Transverse colon (tissue), 4 donors: ENCODE measurements at places on chromosomes 7 and 10.
A peak's percentile ranks its signal among the peaks of the same experiment; 100 is the strongest.

DNA sequence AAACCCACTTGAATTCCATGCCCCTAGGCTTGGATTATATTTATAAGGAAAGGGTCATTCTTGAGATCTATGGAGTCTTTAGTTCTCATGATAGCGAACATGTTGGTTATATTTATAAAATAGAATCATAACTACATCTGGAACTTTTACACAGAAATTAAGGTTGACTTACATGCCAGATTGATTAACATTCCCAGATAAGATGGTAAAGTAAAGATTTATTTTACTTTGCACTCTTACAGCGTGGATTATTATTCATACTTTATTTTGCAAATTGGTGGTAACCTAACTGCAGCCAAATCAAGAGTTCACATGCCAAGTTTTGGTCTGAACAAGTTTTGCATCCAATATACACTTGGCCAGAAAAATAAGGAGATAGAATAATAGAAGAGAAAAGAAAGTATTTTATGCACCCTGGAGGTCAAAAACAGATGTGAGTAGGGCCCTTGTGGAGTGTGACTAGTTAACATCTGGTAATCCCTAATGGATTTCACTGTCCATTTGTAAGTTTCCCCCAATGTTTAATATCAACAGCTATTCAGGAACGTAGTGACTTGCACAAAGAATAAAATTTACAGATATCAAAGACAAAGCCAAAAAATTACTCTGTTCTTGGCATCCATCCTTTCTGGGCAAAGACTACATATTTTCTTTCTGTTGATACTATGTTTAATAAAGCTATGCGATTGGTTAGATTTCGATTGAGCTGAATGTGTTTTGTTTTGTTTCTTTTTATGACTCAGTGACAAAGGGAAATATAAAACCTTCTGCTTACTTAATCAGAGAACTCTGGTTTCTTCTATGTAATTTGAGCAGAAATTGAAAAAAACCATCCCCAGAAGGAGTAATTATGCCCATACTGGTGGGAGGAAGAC is 10.1 kb upstream of the TMEM26 start:
- no peaks in the 10 kb centered on the region for H3K4me1 ChIP-seq
- peak overlapping the region; percentile 7 for H3K27ac ChIP-seq
- H3K36me3 ChIP-seq = no peaks in the 10 kb centered on the region
- DNase-seq = no peak
- H3K27me3 ChIP-seq = no peaks in the 10 kb centered on the region

- H3K36me3 ChIP-seq = no peaks in the 10 kb centered on the region
- H3K4me3 ChIP-seq = no peak overlapping the region
- no peaks in the 10 kb centered on the region for H3K4me1 ChIP-seq
- no peak overlapping the region for H3K27ac ChIP-seq
Measured at GRCh38 chr7:142568435-142569097, 180.7 kb upstream of the PRSS1 start.

DNA sequence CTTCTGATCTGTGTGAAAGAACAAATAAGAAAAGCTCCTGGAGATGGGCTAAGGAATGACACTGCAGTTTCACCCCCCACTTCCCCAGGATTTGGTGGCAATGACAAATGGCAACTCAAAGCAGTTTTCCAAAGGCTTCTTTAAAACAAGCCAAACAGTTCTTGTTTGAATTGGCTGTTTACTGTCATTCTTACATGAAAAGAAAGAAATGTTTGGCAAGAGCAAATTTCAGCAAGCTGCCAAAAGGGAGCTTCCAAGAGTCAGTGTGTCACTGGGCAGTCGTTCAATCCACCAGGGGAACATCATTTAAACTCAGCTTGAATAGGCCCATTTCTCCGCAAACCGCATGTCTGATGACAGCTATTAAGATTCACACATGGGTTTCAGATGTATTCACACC is 119.0 kb upstream of the RHOBTB1 start:
- no peak overlapping the region for H3K4me3 ChIP-seq
- H3K27ac ChIP-seq = no peak overlapping the region
- H3K36me3 ChIP-seq = no peaks in the 10 kb centered on the region
- DNase-seq = no peak
- H3K27me3 ChIP-seq = no peaks in the 10 kb centered on the region

DNA sequence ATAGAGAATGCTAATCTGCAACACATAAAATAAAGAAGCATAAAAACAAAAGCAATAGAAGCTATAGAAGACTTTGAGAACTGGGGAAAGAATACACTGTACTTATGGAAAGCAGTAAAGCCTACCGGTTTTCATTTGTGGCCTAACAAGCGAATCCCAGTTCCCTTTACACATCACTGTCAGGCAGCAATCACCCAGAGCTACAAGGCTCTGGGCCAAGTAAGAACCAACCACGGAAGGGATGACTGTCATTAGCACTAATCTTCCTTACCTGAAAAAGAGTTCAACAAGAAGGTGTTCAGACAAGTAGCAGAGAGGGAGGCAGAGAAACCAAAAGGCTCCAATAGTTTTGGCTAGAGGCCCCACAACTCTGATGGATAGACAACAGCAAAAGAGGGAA is 15.0 kb downstream of the CCDC6 start:
- DNase-seq = no peak
- no peaks in the 10 kb centered on the region for H3K27me3 ChIP-seq
- peaks cover 61% of the 10 kb centered on the region for H3K4me1 ChIP-seq
- peak overlapping the region; percentile 22 for H3K27ac ChIP-seq

GRCh38 chr7:97659363-97660045 is 72.4 kb upstream of the TAC1 start:
- H3K4me1 ChIP-seq = no peaks in the 10 kb centered on the region
- H3K27me3 ChIP-seq = no peaks in the 10 kb centered on the region
- no peak overlapping the region for H3K4me3 ChIP-seq
- DNase-seq = no peak

- H3K27me3 ChIP-seq = no peaks in the 10 kb centered on the region
- no peak for DNase-seq
- H3K4me3 ChIP-seq = no peak overlapping the region
- H3K4me1 ChIP-seq = peaks cover 6% of the 10 kb centered on the region
- no peaks in the 10 kb centered on the region for H3K36me3 ChIP-seq
Measured at GRCh38 chr10:61898435-61898778, 3.1 kb upstream of the ARID5B start.

DNA sequence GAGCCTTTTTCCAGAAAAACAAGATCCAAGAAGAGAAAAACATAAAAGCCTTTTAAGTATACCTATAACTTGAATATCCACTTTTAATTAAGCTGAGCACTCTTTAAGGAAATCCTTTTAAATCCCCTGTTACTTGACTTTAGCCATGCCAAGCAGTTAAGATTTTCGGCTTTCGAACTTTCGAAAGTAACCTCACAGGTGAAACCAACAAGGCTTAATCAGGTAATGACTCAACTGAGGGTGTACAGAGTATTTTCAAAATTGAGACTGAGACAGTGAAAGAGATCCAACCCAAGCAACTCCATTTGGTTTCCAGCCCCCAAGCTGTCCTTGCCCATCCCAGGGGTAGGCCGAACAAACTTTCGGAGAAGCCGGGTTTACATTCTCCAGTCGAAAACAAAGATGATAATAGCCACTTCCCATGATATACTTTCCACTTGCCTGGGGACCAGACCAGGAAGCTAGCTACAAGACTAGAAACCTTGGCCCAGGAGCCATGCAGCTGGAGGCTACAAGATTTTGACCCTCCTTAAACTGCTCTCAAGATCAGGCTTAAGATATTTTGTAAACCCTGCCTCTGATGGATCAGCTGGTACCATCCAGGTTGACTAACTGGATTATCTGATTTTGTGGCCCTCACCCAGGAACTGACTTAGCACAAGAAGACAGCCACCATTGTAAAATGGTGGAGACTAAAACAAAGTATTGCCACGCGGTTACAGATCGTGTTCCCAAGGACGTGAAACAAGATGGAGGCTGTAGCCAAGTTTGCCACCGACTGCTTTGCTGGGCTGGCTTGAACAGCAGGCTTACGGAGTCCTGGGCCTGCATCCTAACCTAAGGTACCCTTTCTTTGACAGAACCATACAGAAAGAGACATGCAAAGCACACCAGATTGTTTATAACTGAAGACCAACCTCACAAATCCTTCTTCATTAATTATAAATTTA is 32.3 kb downstream of the C1GALT1 start:
- H3K27ac ChIP-seq = no peak overlapping the region
- H3K27me3 ChIP-seq = no peaks in the 10 kb centered on the region
- H3K4me3 ChIP-seq = no peak overlapping the region
- no peak for DNase-seq
